ENCODE measurements at places on chromosomes 16 and 17.

DNA sequence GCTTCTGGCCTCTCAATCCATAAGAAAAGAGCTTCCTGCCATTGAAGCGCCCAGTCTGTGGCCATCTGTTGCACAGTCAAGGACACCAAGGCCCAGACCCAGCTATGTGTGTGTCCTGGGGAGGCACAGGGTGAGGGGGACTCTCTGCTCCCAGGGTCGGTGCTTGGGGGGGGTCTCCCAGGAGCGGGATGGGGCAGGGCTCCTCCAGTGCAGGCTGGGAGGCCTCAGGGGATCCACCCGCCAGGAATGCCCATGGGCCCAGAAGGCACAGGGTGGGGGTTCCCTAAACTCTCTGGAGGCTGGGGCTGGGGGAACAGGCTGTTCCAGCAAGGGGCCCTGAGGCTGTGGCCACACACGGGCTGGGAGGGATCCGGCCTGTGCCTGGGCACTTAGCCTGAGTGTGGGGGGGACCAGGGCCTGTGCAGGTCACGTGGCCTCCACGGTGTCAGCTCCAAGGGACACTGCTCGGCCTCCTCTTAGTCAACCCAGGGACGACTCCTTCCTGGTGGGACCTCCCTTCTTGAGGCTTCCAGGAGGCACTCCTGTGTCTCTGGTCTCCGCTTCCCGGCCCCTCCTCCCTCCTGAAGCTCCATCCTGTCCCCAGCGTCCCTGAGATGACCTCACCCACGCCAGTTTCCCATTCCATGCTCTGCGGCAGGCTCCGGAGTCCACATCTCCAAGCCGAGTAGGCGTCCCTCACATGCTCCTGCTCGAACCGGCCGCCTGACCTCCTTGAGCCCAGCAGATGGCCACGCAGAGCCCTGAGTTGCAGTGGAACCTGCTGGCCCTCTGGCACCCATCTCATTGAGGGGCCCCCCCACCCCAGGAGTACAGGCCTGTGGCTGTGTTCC lies 23.1 kb upstream of the BAHCC1 start:
- no peak for DNase-seq

DNA sequence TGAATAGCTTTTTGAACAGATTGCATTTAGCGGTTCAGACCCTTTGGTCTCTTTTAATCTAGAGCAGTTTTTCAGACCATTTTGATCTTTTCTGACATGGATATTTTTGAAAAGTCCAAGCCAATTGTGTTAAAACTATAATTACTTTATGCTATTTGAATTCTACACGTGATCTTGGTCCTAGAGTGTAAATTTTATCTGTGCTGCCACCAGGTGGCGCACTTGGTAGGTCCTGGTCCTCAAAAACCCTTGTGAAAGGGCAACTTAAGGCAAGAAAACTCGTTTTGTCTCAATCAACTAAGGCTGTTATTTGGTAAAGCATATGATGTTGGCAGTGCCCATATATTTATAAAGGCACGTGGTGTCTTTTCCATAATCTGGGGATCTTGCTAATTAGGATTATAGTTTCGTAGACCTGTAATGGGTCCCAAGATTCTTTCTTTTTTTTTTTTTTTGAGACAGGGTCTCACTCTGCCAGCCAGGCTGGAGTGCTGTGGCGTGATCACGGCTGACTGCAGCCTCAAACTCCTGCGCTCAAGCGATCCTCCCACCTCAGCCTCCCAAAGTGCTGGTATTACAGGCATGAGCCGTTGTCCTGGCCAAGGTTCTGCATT lies 43.9 kb upstream of the TEX2 start:
- DNase-seq, result peak; percentile 67

GRCh38 chr16:81273223-81273950 lies 34.9 kb downstream of the BCO1 start:
- no peak for DNase-seq

DNA sequence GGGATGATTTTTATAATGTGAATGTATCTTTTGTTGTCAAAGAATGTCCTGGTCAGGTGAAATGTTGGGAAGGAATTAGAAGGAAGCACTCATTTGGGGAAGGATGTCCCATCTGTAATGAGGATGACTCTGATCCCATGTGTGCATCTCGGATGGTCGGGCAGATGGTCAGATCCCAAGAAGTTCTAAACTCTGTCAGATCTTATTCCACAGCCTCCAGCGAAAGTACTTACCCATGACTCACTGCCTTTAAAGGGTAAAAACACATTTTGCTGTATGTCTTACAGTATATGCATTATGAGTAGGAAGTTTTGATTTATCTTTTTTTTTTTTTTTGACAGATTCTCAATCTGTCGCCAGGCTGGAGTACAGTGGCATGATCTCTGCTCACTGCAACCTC lies 548 bp upstream of the KRTAP4-11 start:
- no peak for DNase-seq

DNA sequence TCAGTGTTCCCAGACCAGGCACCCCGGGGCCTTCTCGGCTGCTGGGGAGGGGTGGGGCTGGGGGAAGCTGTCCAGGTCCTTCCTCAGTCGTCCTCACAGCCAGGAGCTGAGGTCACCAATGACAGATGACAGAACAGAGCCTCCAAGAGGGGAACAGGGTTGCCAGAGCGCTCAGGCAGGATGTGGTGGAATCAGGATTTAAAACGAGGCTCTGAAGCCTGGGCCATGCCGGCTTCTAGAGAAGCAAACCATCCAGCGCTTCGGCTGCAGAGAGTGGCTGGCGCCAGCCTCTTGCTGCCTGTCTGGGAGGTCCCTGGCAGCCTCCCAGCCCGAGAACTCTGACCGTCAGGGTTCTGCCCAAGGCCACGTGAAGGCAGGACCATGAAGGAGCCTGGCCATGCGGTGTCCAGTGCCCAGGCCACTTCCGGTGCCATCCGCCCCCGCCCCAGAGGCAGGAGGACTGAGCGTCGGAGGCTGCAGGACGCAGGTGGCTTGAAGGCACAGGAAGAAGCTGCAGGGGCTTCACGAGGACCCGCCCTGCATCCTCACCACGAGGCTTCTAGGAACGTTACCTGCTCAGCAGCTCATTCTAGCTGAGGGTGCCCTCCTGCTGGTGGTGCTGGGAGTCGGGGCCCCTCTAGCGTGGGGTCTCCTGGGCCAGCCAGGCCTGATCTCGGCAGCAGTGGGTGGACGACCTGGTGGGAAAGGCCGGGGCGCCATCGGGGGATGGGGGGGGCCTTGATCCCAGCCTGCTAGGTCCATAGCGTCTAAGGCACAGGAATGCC lies 78.5 kb downstream of the KLHDC4 start:
- peak; percentile 76 for DNase-seq

DNA sequence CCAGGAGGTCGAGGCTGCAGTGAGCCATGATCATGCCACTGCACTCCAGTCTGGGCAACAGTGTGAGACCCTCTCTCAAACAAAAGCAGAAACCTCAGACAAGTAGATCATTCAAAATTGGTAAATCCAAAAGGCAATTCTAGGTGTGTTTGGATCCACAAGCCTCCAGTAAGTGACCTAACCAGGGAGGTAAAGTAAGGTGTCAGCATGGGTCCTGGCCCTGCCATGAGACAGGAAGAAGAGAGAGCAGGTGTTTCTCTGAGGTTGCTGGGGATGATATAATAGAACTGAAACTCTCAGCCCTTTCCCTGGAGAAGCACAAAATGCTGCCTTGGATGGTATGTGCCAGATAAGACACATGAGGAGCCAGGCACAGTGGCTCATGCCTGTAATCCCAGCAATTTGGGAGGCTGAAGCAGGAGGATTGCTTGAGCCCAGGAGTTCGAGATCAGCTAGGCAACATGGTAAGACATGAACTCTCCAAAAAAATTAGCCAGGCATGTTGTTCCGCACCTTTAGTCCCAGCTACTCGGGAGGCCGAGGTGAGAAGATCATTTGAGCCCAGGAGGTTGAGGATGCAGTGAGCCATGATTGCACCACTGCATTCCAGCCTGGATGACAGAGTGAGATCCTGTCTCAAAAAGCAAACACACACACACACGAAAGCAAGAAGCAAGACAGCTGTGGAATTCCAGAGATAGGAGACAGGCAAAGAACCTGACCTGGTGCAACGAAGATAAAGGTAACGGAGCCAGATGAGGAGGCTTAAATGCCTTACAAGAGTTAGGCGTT lies 6.5 kb downstream of the TM4SF5 start:
- DNase-seq, result no peak

DNA sequence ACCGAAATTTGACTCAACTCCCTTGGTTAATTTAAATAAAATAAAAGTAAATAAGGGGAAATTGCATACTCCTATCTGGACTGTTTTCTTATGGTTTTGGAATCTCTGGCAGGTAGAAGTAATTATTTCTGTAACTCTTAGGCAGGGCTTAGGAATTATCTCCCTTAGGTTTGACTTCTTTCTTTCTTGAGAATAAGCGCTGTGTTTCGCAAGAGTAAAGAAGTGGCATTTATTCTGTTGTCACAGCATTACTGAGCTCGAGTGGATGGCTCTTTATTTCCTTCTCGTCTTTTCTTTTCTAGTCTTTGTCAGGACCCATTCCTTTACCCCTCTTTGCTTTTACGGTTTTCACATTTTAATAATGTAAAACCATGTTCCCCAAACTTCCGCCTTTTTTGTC lies 633.2 kb downstream of the WWOX start:
- DNase-seq, result no peak

DNA sequence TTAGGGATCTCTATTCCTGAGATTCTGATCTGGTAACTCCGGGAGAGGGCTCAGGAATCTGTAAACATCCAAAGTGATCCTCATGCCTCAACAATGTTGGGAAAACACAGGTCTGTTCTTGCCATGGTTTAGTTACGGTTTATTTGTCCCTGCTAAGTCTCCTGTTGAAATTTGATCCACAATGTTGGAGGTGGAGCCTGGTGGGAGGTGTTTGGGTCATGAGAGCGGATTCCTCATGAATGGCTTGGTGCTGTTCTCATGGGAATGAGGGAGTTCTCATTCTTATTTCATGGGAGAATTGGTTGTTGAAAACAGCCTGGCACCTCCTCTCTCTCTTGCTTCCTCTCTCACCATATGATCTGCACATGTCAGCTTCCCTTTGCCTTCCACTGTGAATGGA lies 608.6 kb upstream of the GOT2 start:
- DNase-seq, result no peak

DNA sequence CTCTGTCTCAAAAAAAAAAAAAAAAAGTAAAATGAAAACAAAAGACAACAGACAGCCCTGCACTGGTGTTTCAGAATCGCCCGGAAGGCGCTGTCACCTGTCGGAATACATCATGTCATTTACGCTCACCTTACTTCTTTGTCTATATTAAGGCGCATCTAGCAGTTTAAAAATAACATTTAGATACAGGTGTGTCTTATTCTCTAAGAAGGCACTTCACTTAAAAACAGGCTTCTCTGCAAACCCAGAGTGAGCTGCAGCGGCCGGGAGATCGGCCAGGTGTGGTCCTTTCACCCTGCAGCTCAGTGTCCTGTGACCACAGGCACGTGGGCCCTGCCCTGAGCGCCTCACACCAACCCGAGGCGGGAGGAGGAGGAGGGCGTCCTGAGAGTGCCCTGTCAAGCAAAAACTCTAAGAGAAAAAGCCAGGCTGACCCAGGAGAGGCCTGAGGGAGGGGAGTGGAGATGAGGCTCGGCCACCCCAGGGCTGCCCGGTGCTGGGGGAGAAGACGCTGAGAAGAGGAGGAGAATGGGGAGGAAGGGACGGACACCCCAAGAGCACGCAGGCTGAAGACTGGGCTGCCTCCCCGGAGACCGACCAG lies 3.3 kb upstream of the LMF1 start:
- no peak for DNase-seq

DNA sequence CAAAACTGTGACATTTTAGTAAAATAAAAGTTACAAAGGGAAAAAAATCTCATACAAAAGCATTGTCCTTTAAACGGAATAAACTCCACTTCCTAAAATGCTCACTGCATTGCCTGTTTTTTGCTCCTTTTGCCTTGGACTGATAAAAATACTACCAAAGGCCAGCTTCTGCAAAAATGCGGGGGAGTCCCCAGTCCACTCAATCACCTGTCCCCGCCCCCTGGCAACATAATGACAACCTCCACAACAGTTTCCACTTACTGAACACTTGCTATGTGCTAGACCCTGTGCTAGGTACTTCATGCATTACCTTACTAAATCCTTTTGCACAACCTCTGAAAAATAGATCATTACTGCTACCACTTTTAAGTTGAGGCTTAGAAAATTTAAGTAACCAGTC lies 172.7 kb upstream of the CCL2 start:
- DNase-seq, result no peak

DNA sequence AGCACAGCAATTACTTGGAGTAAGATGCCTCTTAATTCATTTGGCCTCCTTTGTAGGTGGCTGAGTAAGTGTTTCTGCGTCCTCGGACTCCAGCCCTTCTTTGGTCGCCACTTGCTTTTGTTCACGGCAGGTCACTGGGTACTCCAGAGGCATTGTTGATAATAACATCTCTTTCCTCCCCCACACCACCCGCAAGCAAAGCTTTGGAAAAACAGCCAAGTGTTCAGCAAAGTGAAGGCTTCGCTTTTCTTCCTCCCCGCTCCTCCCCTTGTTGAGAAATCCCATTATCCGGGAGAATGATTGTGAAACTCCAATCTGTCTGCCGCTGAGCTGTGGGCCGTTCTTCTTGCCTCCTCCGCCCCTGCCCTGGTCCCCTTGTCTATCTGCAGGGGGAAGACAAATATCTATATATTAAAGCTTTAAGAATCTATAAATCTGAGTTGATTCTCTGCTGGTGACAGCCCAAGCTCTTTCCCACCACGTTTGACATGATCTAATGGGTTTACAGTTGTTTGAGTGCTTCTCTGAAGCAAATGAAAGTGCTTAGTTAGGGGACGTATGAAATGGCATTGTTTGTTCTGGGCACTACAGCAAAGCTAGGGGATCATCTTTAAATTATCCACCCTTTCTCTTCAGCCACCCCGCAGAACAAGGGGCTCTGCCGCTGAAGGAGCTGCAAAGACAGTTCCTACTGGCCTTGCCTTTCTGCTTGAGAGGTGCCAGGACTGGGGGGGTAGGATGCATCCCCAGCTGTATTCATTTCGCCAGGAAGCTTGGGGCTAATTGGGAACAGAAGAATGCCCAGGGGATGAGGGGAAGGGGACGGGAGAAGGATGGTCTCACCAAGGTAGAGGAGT lies 167.1 kb downstream of the CCDC182 start:
- DNase-seq, result no peak

DNA sequence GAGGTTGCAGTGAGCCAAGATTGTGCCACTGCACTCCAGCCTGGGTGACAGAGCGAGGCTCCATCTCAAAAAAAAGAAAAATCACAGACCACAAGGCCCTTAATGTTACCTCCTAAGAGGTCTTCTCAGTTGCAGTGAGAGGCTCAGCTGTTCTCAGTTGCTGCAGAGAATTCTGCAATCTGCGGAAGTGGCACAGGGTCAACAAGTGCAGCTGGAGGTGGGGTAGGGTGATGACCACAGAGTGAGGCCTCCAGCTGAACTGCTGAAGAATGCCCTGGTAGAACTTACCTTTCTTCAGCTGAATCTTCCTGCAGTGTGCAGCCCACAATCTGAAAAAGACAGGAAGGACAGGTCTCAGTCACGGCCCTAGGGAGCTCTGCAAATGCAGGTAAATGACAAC lies 26.3 kb downstream of the CNTNAP1 start:
- DNase-seq, result no peak

GRCh38 chr17:48619826-48620449 lies 4.8 kb upstream of the HOXB8 start:
- DNase-seq, result no peak

DNA sequence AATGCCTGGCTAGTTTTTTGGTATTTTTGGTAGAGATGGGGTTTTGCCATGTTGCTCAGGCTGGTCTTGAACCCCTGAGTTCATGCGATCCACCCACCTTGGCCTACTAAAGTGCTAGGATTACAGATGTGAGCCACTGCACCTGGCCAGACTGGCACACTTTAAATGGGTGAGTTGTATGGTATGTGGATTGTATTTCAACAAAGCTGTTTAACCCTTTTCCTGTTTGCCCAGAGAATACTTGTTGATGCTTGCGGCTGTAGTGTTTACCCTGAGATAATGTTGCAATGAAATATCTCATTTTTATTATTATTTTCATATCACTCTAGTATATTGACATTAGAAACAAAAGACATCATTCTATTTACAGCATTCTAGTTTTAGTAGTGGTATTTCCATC lies 17.1 kb upstream of the TMEM94 start:
- DNase-seq, result no peak

Data from Jurkat, Clone E6-1 (cell line).